ENCODE measurements at places on chromosomes 2 and 18.
A peak's percentile ranks its signal among the peaks of the same experiment; 100 is the strongest.

GRCh38 chr2:98899041-98899702, 36.9 kb downstream of the CRACDL start:
- no peak for DNase-seq

DNA sequence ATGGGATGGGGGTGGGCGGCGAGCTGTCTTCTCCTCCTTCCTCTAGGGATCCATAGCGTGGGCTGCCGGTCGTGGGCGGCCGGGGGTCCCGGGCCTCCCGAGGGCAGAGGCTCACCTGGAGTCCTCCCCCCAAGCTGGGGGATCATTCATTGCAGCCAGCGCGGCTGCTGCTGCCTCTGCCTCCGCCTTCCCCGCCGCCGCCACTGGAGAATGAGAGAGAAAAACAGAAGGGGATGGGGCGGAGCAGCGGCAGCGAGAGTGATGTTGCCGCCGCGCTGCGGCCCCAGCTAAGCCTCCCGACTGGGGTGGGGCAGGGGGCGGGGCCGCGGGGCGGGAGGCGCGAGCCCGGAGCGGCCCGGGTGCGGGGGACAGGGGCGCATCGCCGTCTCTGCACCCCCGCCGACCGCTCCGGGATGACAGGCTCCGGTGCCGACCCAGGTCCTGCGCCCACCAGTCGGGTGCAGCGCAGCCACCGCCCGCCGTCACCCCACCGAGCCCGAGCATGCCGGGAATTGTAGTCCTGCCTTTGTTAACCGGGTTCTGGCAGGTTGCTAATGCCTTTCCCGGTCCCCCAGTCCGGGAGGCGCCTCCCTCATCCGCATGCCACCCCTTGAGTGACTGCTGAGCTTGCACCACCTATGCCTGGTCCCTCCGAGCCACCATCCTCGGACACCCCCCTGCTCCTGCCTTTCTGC, at the start of gene KIF3C:
TSS of gene KIF3C (minus strand) at position 225 of the 695 bp plus-strand sequence. CDS start 580 bp downstream, outside the sequence.
- DNase-seq = peak; percentile 51

DNA sequence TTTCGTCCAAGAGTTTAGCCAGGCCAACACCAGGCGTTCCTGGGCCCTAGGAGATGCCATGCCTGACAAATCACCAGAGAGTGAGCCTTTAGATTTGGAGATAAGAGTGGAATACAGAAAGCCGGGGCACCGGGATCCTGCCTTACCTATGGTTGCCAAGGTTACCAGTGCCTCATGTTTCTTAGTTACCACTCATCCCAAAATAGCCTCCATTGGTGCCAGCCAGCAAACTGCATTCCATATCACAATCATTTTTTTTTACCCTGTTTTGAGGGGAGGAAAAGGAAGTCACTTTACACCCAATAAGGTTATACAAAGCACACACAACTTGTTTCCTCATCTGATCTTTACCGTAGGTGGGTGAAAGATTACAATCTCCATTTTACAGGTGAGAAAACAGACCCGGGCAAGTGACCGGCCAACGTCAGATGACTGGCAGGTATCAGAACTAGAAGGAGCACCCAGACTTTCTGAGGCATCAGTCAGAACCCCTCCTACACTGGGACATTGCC, 48.3 kb upstream of the PDIA6 start:
- no peak for DNase-seq

- no peak for DNase-seq
These were observed 149.7 kb upstream of the CAPN13 start for GRCh38 chr2:30956995-30957394.

DNA sequence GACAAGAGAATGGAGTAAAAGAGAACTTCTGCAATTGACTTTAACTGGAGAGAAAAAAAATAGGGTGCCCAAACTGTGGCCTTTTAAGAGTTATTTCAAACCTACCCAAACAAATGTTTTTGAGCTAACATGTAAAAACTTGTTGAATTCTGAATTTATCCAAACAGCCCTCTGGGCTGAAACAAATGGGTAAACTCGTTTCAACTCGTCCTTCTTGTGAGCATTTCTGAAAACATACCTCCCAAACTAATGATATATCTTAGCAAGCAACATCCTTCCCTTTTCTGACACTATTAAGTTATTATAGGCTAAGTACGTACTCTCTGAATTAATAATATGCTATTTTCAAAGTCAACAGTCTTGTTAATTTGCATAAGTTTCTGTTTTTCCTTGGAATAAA, 793.0 kb upstream of the ACVR2A start:
- no peak for DNase-seq

GRCh38 chr18:31685097-31686082, 1.0 kb upstream of the B4GALT6 start:
- peak; percentile 1 for DNase-seq

DNA sequence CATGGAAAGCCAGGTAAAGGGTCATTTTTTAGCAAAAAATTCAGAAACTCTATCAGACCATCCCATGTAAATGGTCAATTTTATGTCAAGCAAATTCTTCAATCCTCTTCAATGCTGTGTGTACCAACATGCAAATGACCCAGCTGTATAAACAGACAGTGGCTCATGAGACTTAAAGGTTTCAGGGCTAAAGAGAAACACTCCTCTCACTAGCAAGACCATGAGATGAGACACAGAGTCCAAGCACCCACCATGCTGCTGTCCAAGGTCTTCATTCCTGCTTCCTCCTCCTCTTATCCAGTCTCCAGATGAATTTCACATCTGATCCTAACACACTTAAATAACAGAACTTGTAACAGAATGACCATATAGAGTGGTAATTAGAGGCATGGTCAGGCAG, 30.8 kb upstream of the ONECUT2 start:
- DNase-seq = no peak

GRCh38 chr18:48065601-48065995, 135.1 kb upstream of the SMAD2 start:
- DNase-seq = no peak

- DNase-seq = no peak
These were observed 21.9 kb downstream of the ANTXR1 start for GRCh38 chr2:69034845-69035244.

DNA sequence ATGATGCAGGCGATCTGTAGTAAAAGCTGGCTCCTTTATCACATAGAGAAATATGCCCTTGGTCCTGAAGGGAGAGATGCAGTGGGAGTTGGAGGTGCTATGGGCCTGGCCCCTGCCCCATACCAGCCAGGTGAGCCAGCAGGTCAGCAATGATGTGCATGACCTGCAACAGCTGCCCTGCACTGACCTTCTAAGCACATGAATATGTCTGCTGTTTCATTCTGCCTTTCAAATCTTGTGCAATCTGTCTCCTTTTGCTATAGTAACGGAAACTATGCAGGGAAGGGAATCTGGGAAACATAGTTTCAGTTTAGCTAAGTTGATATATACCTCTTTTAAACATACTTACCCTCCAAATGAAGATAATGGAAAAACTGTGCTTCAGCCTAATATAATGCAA, 235.2 kb downstream of the TDRD15 start:
- no peak for DNase-seq

- DNase-seq = no peak
These were observed 35.7 kb downstream of the STEAP3 start for GRCh38 chr2:119259296-119259860.

GRCh38 chr18:23772327-23773024, 83.2 kb downstream of the LAMA3 start:
- DNase-seq = no peak

DNA sequence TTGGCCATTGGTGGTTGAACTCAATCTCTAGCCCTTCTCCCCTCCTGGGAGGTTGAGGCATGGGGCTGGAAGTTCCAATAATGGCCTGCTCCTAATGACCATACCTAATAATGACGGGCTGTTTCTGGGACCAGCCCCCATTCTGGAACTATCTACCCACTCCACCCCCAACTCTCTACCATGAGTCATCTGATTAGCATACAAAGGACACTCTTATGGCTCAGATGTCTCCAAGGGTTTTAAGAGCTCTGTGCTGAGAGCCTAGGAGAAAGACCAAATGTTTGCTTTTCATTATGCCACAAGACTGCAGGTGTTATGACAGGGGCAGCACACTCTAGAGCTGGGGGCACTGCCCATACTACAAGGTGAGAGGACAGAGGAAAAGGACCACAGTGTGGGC, 137.0 kb upstream of the NCKAP5 start:
- DNase-seq = no peak

- no peak for DNase-seq
These were observed 31.6 kb upstream of the CCBE1 start for GRCh38 chr18:59728816-59729215.

GRCh38 chr2:49640630-49641029, 486.3 kb upstream of the FSHR start:
- no peak for DNase-seq

GRCh38 chr2:22557406-22557805, 827.6 kb upstream of the KLHL29 start:
- no peak for DNase-seq

- DNase-seq = peak; percentile 33
These were observed 172.0 kb downstream of the SLC4A10 start for GRCh38 chr2:161796192-161796591.

- DNase-seq = no peak
These were observed 49.2 kb upstream of the CREB1 start for GRCh38 chr2:207480521-207481040.

- DNase-seq = no peak
These were observed 25.7 kb upstream of the GATA6 start for GRCh38 chr18:22143347-22144340.

- DNase-seq = peak; percentile 40
These were observed 264.8 kb downstream of the KLHL29 start for GRCh38 chr2:23649819-23650218.

- no peak for DNase-seq
These were observed 34.5 kb upstream of the CD8A start for GRCh38 chr2:86825036-86825692.

DNA sequence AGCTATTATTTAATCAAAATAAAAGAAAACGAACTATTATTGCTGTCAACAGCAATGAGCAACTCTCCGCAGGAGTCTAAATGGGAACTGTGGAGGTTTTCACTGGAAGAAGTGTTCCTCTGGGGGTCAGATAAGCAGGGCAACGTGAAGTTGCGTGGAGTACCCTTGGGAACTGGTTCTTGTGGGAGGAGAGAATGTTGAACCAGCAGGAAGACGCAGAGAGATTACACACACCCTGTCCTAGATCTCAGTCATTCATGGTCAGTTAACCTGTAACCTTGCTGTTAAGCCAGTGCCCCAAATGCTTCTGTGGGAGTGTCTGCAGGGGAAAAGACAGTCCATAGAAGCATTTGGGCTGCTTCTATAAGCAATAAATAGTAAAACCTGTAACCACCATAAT, 20.4 kb upstream of the CABLES1 start:
- peak; percentile 30 for DNase-seq

GRCh38 chr2:160876765-160877164, 283.5 kb upstream of the TANK start:
- peak; percentile 21 for DNase-seq

DNA sequence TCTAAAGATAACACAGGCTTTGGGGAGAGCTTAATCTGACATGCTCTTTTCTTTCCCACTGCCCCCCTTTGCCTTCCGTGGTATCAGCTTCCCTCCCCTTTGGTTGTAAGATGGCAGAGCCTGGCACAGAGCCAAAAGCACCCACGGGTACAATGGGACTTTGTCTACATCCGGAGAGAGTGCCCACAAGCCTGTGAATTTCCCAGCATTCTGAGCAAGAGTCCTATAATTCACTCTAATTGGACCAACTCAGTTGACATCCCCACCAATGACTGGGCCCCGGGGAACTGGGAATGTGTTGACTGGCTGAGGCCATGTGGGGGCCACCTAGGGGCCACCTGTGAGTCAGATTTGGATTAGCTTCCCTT, 20.1 kb upstream of the C2orf72 start:
- peak; percentile 32 for DNase-seq

GRCh38 chr2:107584577-107584976, 242.1 kb upstream of the RGPD4 start:
- peak; percentile 42 for DNase-seq

DNA sequence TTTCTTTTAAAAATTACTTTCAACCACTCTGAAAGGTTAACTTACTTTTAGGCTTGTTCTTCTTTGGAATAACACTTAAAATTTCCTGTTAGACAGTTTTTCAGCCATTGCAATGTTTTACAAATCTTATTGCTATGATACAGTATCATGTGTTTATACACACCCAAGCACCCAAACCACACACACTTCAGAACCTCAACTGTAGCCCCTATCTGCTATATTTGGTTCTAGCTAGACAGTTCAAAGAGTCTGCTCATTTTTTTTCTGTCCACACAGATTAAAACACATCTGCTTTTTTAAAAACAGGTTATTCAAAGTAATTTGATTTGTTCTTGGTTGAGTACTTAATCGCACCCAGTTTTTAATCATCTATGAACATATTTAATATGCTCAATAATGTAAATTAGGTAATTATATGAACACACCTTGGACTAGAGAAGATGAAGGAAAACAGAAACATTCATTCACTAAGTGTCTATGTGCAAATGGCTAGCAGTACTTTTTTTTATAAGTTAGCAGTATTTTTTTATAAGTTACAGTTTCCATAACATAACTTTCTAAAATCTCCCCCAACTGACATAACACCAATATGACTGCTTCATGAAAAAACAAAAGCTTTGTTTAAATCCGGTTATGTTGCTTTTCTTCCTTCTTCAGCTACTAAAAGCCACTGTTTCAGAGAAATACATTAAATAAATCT, 17.6 kb downstream of the FBXO11 start:
- DNase-seq = peak; percentile 29

DNA sequence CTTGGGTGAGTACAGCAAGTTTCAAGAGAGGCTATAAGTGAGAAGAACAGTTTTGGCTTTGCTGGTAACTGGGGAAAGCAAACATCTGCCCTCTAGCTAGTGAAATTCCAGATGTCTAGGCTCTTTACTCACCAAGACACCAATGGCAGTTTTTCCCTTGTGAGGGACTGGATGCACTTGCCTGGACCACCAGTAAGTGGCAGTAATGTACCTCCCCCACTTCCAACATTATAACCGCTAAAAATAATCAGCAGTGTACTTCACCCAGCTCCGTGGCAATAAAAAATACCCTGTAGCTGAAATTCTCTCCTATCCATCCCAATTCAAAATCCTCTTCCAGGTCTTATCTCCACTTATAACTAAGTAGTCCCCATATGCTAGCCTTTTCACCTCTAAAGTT, 383.9 kb downstream of the ARHGAP15 start:
- DNase-seq = peak; percentile 70

- DNase-seq = no peak
These were observed 47.3 kb upstream of the MRPL33 start for GRCh38 chr2:27724191-27724590.

GRCh38 chr2:26455670-26456439, 22.1 kb downstream of the OTOF start:
- DNase-seq = no peak

DNA sequence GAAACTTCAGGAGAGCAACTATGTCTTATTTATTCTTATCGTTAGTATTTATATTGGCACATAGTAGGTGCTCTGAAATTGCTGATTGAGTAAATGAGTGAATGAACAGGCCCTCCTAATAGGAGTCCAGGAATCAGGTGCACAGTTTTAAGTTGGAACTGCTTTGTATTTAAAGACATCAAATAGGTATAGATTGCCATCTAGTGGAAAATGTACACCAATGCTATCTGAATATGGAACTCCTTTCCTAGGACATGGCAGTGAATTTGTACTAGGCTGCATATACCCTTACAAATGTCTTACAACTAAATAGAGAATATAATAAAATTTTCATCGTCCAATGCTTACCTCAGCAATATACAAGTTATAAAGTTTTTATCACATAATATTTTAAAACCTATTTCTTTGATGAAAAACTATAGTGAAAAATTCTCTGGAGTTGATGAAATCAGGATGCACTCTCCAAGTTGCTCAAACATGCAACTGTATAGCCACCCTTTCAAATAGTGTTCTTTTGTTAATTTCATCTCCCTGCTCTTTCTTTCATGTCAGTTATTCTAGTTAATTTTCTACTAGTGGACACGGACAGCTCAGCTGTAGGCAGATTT, 318.9 kb upstream of the SYT4 start:
- DNase-seq = peak; percentile 29

All from LHCN-M2 (cell line).